ENCODE measurements at places on chromosomes 3 and 15.

- DNase-seq, result no peak
Observed at GRCh38 chr15:77418391-77418965, 1.4 kb downstream of the PEAK1 start.

- no peak for DNase-seq
Observed at GRCh38 chr3:140234256-140234655, 299.3 kb downstream of the CLSTN2 start.

DNA sequence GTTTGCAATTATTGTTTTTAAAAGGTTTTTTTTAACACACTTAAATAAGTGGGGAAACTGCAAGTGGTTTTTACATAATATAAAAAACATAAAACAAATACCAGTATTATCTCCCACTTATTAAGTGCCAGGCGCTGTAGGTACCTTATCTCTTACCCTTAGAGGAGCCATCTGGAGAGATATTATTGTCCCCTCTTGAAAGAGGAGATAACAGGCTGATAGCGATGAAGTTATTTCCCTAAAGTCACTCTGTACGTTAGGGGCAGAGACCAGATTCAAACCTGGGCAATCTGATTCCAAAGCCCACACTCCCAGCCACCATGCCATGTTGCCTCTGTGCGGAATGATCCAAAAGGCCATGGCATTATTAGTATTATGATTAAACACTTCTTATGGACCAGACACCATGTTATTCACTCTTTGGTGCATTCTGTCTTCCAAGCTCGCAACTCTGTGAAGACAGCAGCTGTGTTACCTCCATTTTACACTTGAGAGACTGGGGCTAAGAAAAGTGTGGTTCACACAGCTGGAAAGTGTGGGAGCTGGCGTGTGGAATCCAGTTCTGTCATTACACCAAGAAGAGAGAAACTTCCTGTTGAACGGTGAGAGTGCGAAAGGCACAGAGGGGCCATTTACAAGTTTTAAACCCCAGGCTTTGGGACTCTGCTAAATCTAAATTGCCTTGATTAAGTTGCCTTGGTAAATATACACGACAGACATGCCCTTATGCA, 79.9 kb upstream of the MITF start:
- DNase-seq, result no peak

DNA sequence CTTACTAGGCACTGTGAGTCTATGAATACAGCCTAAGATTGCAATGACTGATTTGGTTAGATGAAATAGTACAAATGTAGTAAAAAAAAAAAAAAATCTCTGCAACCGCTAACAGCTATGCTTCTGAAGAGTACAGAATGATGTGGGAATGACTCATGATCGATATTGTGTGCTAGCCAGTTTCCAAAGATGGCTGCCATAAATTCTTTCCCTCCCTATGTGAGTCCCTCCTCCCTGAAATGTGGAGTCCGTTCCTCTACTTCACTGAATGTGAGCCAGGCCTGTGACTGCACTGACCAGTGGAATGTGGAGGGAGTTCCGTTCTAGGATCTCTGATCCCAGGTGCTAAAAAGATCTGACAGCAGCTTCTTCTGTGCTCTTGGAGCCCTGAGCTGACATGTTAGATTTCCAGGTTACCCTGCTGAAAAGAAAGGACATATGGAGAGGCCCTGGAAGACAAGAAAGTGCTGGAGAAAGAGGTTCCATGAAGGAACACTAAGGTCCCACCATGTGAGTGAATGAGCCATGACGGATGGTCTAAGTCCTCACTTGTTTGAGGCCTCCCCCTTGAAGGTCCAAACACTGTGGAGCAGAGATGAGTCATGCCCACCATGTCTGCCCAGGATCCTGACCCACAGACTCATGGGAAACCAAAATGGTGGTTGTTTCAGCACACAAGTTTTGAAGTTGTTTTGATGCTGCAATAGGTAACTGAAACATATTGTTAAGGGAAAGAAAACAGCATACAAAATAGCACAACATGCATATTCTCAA, 46.3 kb downstream of the DGKG start:
- DNase-seq, result no peak

- no peak for DNase-seq
Observed at GRCh38 chr3:183275937-183276336, 22.9 kb downstream of the B3GNT5 start.

DNA sequence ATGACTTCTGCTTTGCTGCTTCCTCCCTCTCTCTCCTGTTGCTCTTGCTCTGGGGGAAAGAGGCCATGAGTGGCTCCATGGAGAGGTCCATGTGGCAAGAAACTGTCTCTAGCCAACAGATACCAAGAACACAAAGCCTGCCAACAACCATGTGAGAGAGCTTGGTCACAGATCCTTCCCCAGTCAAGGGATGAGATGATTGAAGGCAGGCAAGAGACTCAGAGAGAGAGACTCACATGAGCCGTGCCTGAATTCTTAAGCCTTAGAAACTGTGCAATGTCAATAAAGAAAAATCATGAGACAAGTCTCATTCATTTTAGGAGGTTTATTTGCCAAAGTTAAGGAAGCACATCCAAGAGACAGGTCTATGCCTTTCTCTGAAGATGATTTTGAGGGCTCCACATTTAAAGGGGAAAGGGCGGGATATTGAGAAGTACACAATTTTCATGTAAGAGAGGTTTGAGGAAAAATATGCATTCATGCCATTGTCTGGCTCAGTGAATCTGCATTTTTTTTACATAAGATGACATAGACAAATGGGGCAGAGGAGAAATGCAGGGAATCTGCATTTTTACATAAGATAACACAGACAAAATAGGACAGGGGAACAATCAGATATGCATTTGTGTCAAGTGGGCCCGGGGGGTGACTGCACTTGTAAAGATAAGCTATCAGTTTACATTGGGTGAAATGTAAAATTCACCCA, 59.5 kb upstream of the SUCLG2 start:
- DNase-seq, result no peak

GRCh38 chr15:89533861-89534544, 37.6 kb upstream of the RHCG start:
- DNase-seq, result no peak

DNA sequence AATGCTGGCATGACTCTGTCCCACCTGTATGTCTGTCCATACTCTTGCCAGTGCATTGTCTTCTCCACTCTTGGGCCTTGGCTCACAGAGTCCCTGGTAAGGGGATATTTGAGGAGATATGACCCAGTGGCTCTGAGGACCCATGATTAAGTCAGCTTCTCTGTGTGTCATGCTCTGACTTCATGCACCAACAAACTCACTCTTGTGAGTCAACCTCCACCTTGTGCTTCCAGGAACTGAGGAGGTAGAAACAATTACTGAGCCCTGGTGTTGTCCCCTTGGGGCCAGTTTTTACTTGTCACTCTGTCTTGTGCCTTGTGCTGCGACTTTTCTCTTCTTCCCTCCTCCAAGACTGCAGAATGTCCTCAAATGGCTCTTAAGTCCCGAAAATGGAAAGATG, 127.1 kb downstream of the ABHD5 start:
- DNase-seq, result no peak

DNA sequence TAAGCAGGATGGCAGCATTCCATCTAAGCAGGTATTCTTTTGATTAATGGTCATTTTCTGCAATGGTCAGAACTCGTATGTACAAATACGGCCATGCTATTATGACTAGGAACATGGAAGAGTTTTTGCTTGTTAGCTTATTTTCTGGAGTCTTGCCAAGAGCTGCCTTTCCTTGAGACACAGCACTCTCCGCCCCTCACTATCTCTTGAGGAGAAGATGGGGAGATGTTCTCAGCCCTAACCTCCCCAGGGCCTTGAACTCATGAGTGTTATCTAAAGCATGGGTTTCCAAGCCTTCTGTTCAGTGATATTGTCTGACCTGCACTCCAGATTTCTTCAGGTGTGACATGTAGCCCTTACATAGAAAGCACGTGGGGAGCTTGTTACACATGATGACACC, 65.9 kb upstream of the ACTC1 start:
- no peak for DNase-seq

DNA sequence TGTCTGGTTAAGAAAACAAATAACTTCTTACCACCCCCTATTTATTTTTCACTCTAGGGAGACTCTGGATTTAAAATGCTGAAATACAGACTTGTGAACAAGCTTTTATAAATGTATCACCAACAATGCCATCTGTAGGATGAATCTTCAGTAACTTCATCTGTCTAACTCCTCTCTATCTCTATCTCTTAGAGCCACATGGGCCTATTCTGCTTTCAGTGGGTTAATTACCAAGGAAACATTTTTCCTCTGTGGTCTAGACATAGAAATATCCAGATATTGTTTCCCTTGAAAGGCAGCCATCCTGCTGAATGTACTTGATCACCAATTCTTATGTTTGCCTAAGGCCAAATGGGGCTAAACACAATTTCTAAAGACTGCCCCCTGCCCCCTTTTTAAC, 167.6 kb upstream of the COL8A1 start:
- no peak for DNase-seq

DNA sequence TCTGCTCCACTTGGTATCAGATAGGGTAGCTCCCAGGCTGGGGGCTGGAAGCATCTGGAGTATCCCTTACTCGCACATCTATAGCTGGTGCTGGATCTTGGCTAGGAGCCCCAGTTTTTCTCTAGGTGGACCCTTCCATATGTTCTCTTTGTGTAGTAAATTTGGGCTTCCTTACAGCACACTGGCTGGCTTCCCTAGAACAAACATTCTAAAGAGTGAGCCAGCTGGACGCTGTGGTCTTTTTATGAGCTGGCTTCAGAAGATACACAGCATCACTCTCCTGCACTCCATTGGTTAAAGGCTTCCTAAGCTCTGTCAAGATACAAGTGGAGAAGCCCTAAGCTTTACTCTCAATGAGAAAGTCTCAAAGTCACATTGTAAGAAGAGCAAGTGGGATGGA, 322.1 kb downstream of the WDR72 start:
- no peak for DNase-seq

GRCh38 chr3:116341899-116342298, 103.4 kb downstream of the LSAMP start:
- DNase-seq, result no peak

GRCh38 chr3:179438841-179439240, 12.4 kb downstream of the GNB4 start:
- DNase-seq, result no peak

DNA sequence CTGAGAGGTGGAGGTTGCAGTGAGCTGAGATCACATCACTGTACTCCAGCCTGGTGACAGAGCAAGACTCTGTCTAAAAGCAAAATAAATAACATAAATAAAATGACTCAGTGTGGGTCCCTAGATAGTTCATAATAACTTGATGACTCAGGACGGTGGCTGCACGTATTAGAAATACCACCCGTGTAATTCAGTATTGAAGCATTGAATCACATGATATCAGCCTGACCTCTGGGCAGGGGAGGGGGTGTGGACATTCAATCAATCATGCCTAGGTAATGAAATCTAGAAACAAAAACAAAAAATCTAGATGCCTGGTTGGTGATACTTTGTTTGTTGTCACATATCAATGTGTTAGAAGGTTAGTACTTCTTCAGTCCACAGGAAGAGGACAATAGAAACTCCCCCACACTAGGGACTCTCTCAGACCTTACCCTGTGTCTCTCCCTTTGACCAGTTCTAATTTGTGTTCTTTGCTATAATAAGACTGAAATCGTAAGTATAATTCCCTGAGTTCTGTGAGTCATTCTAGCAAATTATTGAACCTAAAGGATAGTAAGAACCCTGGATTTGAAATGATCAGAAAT, 177.3 kb downstream of the GAP43 start:
- DNase-seq, result peak; percentile 36

DNA sequence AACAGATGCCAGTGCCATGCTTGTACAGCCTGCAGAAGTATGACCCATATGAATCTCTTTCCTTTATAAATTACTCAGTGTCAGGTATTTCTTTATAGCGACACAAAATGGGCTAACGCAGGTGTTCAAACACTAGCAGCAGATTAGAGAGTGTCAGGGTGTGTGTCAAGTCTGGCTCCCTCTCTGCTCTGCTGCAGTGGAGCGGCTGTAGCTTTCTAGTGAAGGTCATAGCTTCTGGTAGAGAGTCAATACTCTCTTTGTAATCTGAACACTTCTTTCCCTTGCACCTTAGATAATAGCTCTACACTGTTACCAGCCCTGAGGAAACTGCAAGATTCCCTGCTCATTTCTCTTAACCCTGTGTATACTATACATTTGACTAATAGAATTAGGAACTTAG, 483.2 kb upstream of the TGFBR2 start:
- DNase-seq, result no peak

DNA sequence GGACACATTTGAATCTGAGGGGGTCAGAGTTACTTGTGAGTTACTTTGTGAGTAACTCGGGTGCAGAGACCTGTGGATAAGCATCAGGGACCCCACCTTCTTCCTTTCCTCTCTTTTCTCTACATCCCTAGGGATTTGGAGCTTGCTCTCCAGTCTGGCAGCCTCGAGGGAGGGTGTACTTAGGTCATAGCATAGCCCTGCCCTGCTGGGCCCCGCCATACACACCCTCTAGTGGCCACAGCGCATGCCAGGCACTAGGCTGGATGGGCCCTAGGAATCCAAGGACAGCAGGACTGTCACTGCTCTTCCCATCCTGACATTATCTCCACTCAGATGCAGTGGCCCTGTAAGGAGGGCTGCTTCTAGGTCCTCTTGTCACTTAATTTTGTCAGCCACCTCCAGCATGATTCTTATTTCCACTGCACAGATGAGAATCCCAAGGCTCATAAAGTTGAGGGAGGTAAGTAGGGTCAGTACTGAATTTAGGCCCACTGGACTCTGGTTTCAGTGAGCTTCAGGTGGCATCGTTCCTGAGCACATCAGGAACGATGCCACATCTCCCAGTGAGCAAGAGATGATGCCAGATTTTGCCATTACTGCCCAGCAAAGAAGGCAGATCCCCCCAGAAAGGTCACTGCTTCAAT, 3.6 kb upstream of the SMAD6 start:
- peak; percentile 72 for DNase-seq

DNA sequence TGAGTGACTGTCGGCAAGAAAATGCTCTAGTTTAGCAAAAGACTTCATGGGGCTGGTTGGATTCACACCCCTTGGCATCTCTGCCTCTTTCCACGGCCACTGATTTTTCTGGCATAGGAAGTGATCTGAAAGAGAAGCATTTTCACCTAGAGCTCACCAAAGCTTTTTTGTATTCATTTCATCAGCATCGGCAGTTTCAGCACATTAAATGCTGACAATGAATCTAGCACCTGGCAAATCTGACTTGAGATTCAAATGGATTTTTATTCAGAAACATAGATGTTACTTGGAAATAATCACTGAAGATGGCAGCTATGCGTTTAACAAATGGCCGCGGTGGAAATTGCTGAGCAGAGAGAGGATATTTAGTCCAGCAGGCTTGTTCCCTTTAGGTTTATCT, 155.9 kb downstream of the MEIS2 start:
- no peak for DNase-seq

DNA sequence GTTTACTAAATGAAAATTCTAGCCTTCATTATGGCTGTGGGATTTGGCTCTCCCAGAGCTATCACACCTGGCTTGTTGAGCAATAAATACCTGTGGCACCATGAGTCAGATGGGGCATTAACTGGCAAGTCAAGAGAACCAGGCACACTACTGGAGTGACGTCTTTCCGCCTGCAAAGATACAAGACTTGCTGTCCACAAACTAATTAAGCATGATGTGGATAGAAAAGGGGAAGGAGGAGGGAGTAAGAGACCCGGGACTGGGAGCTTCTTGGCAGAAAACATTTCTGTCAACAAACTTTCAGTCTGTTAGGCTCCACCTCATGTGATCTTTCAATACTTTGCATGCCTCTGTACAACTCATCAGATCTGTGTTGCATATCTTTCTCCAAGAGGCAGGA, 56.5 kb downstream of the CLDN1 start:
- no peak for DNase-seq

- no peak for DNase-seq
Observed at GRCh38 chr3:23493889-23494288, 290.8 kb downstream of the UBE2E2 start.

Data from NCI-H460 (cell line).